Activated T-helper 1 cell treated with Interleukin-2 at 50 U/mL for 16 hours (primary cell): ENCODE measurements at places on chromosomes 12 and 14.

DNA sequence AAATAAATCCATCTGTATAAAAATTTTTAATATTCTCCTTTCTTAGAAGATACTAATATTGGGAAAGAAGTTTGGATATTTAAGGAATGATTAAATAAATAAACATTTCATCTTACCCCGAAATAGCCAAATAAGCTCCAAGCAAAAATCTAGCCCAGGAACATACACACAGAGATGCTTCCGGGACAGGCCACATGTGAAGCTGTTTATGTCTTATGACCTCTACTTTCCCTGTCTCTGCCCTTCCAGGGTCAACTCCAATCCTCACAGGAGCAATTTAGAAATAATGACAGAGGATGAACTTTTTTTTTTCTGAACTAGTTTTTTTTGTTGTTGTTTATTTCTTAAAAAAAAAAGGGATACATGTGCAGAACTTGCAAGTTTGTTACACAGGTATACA, 89.4 kb downstream of the BTG1 start:
- DNase-seq, result no peak

DNA sequence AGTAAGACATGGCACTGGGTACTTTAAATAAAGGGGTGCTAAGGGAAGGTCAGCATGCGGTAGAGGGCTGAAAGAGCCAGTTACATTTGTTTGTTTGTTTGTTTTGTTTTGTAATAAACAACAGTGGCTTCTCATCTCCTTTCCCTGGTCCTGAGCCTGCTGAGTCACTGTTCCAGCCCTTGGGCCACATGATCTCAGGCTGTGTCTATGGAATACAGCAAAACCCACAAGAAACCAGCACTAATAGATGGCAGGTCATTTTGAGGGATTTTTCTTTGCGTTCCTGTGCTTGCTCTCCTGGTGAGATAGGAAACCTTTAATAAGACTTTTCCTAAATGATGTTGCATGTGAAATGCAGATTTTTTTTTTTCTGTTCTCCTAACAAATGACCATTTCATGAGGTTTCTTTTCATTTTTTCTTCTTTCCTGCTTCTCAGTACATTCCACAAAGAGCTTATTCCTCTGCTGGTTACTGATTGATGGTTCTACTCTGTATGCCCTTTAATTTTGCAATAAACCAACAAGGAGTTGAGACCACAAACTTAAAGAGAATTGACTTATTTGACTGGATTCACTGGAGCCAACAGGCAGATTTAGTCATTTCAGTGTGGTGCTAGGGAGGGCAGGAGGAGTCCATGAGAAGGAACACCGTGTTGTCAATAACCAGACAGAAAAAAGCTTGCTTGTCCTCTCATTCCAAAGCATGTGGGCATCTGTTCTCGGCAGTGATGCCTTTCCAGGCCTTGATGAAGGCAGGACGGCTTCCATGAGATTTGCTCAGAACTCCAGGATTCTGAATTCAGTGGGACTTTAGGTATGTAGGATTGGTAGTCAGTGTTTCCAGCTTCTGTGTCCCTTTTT, 459.2 kb downstream of the RAD51B start:
- DNase-seq, result no peak

- no peak for DNase-seq
Observed at GRCh38 chr12:131102493-131102931, 148.8 kb downstream of the ADGRD1 start.

- no peak for DNase-seq
Observed at GRCh38 chr14:70934502-70935134, 27.4 kb downstream of the PCNX1 start.

DNA sequence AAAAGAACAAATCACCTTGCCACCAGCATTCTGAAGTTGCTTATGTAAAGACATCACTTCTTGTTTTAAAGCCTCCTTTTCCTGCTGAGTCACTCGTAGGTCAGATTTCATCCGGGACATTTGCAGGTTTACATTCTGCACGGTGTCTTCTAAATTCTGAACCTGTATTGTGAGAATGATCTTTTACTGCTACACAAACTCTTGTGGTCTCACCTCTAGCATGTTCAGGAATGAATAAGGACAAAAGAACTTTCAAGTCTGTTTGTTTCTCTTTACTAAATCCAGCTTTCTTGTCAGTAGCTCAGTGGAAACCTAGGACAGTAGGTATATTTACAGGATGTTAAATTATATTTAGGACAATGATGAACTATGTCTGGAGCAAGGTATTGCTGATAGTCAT, 73.5 kb upstream of the SAV1 start:
- no peak for DNase-seq

- no peak for DNase-seq
Observed at GRCh38 chr14:73796893-73797542, 54.6 kb upstream of the PTGR2 start.

GRCh38 chr12:94157981-94158411, 9.6 kb downstream of the PLXNC1 start:
- DNase-seq, result no peak

GRCh38 chr12:508145-508544, 48.4 kb downstream of the B4GALNT3 start:
- DNase-seq, result no peak

GRCh38 chr12:61739925-61740324, 520.3 kb upstream of the USP15 start:
- DNase-seq, result no peak

- DNase-seq, result no peak
Observed at GRCh38 chr14:82366803-82367202, 833.1 kb upstream of the SEL1L start.

DNA sequence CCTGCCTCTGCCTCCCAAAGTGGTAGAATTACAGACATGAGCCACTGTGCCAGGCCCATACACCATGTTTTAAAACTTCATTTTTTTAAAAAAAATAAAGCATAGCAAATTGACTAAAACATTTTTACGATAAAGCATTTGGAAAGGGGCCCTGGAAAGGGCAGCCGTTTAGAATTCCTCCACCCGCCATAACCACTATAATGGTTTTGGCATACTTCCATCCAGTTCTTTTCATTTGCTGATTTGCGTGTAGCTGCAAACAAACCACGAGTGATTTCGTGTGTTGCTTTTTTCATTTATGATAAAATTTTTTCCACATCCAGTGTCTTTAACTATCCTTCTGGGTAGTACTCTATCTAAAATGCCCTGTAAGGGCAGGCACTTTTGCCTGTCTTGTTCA, 91.8 kb upstream of the RIN3 start:
- no peak for DNase-seq

DNA sequence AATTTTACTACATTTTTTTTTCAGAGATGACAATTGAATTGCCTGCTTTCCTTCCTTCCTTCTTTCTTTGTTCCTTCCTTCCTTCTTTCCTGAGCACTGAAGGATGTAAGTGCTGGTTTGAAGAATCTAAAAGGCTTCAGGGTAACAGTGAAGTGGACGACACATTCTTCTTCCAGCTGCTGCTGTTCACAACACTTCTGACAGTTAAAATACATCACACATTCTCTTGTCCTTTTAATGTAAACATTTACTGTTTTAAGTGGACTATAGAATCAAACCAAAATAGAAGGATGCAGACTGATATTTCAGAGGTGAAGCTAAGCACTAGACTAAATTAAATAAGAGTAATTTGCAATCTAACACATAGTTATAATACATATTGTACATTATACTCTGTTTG, 151.5 kb downstream of the MSRB3 start:
- DNase-seq, result no peak

DNA sequence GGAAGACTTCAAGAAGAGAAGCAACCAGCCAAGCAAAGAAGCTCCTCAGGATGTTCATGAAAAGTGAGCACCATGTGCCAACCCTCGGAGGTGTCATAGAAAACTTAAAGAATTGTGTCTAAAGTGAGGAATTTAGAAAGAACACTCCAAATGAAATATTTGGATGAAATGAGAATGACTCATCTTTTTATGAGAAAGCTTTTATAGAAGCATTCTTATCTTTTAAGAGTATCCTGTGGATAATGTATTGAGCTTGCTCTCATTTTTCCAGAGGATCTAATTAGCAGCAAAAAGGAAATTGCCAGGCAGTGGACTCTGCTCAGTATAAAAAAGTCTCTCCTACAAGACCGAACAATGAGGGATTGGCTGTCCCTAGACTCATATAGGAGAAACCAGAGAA, 454.9 kb downstream of the LRIG3 start:
- DNase-seq, result no peak
